Fibroblast of skin of left quadriceps (primary cell): ENCODE measurements at places on chromosomes 13 and 19.

DNA sequence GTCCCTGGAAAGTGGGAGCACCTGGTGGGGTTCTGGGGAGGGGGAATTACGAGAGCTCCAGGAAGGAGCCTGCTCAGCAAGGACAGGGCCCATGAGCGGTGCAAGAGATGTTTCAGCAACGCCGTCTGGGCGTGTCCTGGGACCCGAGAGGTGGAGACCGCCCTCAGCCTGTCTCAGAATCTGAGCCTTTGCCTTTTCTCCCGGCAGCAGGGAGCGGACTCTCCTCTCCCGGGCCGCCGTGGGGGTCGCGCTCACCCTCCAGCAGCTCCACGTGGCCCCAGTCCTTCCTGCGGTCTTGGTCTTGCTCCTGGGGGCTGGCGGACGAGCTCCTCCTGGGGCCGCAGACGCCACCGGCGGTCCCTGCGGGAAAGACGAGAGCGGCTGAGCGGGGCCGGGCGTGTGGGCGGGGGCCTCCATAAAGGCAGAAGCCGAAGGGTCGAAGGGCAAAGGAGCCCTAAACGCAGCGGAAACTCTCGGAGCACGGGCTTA, 714 bp downstream of the POLRMT start:
- no peak for DNase-seq

GRCh38 chr13:30742901-30743300, 7.6 kb downstream of the ALOX5AP start:
- DNase-seq = no peak

DNA sequence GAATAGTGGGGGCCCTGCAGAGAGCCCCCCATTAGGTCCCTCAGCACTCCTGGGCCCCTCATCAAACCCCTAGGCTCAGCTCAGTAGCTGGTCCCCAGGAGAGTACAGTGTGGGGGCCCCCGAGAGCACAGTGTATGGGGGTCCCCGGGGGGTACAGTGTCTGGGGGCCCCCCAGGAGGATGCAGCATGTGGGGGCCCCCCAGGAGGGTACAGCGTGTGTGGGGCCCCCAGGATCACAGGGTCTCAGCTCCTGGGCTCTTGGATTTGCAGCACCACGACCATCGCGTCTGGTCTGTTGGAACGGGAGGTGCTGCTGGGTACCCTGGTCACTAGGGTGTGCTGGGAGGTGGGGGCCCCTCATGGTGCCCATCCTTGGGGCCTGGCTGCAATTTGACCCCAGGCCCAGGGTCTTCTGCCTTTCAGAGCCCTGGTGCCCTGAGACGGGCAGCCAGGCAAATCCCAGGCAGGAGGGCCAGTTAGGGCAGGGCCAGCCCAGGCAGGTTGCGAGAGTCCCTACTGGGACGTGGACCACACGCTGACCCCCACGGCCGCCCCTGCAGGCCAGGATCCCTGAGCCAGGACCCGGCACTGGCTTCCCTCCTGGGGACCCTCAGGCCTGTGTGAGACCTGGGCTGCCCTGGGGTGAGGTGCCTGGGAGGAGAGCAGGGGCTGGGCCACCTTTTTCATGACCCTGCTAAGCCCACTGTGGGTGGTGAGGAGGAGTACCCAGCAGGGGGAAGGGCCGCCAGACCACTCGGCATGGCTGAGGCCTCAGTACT, 13.6 kb downstream of the CBARP start:
- DNase-seq = no peak

GRCh38 chr13:80334597-80335260, 6.2 kb downstream of the SPRY2 start:
- no peak for DNase-seq

GRCh38 chr19:47703301-47703700, 9.9 kb upstream of the EHD2 start:
- DNase-seq = no peak

DNA sequence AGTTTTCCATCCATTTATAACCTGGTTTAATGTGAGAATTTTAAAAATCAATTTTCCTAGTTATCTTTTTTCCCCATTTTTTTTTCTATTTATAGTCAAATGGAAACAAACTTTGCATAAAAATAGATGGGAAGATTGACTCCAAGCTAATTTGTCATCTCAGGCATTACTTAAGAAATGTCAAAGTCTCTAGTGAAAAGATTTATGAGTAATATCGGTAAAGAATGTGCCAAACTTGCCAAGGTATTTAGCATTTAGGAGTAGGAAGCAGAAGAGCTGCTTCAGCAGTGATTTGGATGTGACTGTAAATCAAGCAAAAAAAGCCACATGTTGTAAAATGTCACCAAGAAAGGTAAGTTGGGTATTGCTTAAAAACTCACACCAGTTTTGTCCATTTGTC, 108.6 kb downstream of the LACC1 start:
- DNase-seq = no peak

DNA sequence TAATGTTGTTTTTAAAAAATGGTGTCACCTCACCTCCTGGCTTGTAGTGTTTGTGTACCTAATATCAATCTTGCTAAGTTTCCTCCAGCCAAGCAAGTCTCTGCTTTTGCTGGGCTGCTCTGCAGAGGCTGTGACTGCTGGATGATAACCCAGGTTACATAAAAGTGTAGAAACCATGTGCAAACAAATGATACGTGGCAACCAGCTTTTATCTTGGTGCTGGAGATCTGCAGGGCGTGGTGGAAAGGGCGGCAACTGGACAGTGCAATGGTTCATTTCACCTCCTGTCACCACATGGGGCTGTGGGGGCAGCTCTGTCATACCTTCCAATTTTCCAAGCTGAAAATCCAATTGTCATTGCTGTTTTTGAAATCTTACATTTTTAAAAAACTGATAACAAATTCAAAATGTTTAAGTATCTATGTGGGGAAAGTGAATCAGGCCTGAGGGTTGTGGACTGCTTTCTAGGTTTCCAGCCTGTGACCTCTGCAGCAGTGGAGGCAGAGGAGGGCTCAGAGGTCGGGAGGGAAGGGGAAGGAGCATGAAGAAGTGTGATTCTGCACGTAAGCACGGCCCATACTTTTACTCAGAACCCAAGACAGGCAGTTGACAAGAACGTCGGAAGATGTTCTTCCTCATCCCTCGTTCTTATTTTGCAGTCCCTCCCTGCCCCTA, 9.7 kb downstream of the GPR42 start:
- DNase-seq = no peak

DNA sequence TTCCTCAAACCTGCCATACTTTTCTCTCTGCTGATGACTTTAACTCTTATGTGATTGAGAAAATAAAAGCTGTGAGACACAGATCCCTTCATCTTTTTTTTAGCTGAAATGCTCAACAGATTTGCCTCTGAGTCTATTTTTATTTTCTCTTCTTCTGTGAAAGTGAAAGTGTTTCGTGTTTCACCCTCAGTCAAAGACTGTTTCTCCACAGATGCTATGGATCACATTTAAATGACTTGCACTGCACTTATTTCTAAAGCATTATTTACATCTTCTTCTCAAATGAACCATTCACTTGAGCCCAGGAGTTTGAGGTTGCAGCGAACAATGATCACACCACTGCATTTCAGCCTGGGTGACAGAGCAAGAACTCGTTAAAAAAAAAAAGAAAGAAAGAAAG, 890.1 kb upstream of the PCDH20 start:
- no peak for DNase-seq

DNA sequence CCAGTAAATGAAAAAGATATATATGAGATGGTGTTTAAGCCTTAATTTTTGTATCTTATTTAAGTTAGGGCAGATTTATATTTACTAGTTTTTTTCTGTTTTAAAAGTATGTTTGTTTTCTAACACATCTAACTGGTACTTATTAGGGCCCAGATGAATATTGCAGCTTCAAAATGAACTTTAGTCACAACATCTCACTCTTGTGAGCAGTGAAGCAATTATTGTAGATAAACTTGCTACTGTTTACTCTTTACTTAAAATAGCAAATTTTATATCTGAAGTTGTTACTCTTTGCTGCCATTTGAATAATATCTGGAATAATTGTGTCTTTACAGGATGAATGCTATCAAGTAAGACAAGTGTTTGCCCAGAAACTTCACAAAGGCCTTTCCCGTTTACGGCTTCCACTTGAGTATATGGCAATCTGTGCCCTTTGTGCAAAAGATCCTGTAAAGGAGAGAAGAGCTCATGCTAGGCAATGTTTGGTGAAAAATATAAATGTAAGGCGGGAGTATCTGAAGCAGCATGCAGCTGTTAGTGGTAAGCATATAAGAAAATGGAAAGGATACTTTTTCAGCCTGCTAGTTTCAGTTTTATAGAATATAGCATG, 166.8 kb downstream of the PDS5B start:
- DNase-seq = no peak
